ENCODE measurements at places on chromosomes 2 and 18. TPM values are rescaled to one million over a fixed set of nuclear protein-coding genes. Genes with fewer than 3 reads are reported as not detected.

The TUBA4B gene
- not detected for total RNA-seq

The EGR4 gene
- total RNA-seq: not detected

The SLC30A3 gene
- 0.03 TPM for total RNA-seq

The CCDC148 gene
- 0.43 TPM for total RNA-seq
